ENCODE measurements at places on chromosomes 1 and 21.

DNA sequence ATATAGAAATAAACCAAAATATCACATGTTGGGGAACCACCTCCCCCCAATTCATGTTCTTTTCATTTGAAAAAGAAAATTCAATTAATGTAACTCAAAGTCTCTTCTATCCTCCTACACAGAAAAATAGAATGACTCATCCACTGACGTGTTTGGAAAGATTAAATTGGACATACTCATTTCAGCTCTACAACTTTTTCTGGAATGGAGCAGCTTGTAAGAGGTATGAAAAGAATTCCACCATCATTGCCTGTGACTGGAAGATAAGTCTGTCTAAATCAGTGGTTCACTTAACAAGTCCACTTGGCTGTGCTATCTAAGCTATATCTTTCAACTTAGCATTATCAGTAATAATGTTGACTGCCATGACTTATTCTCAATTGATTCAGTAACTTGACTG is 702.3 kb downstream of the BRINP3 start:
- no peak for DNase-seq

DNA sequence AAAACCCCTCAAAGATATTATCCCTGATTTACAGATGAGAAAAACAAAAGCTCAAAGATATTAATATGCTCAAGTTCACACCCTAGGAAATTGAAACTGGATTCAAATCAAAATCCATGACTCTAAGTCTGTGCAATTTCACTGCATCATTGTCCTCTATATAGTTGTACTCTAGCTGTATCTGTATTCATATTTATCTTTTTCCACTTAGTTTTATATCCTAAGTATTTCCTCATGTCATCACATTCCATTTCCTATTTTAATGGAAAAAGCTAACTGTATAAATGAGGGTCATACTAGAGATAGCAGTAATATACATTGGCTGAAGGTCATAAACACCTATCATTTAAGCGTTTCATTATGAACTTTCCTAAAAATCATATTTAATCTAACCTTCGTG is 42.2 kb upstream of the RALGPS2 start:
- DNase-seq, result no peak

DNA sequence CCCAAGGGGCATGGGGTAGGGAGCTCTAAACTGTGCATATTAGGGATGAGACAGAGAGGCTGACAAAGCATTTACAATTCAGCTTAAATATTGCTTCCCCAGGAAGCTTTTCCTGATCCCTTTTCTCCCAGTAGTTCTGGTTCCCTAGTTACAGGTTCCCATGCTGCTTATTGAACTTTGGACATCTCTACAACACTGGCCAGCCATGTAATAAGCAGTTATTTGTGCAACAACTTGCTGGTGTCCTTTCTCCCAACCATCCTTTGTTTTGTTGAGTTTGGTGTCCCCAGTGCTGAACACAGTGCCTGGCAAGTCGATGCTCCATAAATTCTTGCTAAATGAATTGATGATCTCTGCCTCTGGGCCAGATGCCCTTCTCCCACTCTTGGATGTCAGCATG is 80.6 kb downstream of the PLXNA2 start:
- no peak for DNase-seq

DNA sequence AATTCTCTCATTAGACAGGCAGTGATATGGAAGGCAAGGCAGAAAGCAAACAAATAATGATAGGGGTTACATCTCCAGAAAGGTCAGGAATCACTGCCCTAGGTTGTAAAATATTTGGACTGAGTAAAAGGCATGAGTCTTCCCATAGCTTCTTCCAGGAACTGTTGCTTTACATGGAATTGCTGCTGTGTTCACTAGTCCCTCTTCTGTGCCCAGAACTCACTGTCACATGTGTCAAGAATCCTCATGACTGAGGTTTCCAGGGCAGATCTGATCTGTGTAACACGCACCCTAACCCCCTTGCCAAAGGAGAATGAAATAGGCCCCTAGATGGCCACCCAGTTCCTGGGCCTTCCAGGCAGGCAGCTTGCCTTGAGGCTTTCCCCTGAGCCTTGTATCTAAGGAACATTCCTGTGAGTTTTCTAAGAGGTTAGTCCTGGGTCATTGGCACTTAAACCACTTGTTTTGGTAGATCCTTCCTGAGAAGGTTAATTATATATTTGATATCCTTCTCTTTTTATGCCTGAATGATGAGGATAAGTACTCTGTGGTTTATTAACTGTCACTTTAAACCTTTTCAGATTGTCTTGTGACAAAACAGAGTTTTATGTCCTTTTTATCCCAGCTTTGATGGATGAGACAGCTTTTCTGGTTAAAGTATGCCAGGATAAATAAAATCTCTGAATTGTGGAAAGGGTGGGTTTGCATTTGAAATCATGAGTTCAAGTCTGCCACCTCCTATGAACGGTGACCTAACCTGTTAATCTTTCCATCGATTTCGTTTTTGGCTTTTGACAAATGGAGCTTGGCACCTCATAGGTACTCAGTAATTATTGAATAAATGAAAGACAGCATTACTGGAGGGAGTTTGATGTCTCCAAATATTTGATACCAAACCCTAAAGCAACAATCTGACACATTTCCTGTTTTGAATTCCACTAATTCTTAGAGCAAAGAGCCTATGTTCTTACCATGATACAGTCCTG is 163.3 kb downstream of the DHRS3 start:
- no peak for DNase-seq

- no peak for DNase-seq
Observed at GRCh38 chr1:7404046-7404742, 366.9 kb upstream of the VAMP3 start.

DNA sequence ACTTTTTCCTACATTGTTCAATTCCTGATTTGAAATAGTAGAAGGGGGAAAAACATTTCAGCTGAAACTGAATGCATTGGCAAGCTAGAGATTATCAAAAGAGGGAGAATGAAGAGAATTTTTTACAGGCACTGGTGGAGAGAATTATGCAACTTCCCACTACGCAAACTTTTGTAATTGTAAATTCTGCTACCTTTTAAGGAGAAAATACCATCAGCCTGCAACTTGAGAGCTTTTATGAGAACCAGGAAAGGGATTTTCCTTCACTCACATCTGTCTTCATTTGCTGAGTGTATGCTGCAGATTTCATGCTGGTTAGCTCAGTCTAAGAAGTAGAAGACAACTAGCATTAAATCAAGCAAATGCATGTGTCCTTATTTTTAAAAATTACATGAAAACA is 43.7 kb downstream of the ADAMTS1 start:
- DNase-seq, result no peak

DNA sequence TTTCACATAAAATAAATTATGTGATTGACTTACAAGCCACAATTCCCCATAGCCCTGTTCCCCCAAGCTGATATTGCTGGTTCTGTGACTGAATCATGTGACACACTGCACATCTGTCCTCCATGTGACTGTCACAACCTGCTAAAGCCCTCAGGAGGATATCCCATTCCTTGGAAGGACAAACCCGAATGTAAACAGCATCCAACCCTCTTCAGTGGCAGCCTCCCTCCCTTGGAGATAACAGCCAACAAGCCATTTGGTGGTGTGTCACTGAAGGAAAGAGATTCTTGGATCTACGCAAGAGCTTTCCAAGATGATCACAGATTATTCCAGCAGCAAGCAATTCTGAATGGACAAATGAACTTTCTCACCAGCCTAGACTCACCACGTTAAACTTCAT is 153.9 kb upstream of the TIAM1 start:
- no peak for DNase-seq

DNA sequence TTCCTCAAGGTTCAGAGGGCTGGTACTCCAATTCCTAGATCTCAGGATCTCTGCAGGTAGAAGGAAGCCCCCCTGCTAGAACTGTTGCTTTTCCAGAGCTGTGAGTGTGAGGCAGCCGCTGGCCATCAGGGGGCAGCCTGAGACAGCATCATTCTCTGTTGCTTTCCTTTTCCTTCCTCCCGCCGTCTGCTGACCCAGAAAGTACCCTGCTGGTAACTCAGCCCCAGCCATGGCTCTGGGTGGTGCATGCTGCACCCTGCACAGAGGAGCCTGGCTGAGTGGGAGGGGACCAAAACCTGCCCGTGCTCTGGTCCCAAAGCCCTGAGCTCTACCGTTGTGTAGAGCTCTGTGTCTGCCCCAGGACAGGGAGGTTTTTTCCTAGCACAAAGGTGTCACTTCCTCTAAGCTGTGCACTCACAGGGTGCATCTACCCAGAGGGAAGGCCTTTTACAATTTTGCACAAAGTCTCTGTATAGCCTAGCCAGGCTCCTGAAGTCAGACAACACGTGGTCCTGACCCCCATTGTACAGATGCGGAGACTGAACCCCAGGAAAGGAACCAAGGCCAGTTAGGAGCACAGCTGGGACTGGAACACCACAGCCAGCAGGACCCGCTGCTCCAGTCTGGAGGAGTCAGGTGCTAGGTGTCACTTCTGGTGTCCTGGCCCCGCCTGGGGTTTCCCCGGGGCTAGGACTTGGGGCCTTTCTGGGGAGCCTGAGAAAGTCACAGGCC is 5.6 kb upstream of the FAM131C start:
- peak; percentile 74 for DNase-seq

DNA sequence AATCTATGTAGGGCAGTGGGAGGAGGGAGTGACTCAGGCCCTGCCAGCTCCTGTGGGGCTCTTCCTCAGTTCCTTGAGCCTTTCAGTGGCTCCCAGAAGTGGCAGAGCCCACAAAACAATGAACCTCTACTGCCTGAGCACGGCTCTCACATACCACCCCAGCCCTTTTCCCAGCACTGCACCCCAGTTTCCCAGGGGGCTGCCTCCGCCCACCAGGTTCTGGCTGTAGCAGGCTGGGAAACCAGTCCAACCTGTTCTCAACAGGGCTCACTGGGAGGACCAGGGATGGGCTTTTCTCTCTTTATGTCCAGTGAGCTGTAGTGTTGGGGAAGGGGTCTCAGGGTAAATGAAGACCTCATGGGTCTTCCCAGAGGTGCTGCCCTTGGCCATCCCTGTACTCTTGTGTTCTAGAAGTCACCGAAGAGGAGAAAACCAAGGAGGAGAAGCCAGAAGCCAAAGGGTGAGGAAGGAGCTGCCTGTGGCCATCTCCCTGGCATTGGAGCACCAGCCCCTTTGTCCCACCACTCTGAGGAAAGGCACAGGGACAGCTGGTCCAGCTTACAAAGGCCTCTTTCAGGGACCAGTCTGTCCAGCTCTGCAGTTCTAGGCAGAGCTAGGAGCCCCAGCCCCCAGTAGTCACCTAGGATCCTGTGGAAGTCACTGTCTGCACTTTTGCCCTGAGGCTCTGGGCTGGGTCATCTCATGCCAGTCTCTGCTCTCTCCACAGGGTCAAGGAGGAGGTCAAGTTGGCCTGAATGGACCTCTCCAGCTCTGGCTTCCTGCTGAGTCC is 3.5 kb downstream of the MARCKSL1 start:
- peak; percentile 48 for DNase-seq

GRCh38 chr1:230170153-230170547 is 103.1 kb downstream of the GALNT2 start:
- no peak for DNase-seq

GRCh38 chr1:31382379-31382989 is 9.6 kb upstream of the FABP3 start:
- peak; percentile 48 for DNase-seq

- no peak for DNase-seq
Observed at GRCh38 chr1:90835661-90836344, 118.7 kb upstream of the BARHL2 start.

- DNase-seq, result no peak
Observed at GRCh38 chr1:231768416-231768815, 141.8 kb downstream of the DISC1 start.

- no peak for DNase-seq
Observed at GRCh38 chr1:62082456-62083363, 111.9 kb upstream of the L1TD1 start.

DNA sequence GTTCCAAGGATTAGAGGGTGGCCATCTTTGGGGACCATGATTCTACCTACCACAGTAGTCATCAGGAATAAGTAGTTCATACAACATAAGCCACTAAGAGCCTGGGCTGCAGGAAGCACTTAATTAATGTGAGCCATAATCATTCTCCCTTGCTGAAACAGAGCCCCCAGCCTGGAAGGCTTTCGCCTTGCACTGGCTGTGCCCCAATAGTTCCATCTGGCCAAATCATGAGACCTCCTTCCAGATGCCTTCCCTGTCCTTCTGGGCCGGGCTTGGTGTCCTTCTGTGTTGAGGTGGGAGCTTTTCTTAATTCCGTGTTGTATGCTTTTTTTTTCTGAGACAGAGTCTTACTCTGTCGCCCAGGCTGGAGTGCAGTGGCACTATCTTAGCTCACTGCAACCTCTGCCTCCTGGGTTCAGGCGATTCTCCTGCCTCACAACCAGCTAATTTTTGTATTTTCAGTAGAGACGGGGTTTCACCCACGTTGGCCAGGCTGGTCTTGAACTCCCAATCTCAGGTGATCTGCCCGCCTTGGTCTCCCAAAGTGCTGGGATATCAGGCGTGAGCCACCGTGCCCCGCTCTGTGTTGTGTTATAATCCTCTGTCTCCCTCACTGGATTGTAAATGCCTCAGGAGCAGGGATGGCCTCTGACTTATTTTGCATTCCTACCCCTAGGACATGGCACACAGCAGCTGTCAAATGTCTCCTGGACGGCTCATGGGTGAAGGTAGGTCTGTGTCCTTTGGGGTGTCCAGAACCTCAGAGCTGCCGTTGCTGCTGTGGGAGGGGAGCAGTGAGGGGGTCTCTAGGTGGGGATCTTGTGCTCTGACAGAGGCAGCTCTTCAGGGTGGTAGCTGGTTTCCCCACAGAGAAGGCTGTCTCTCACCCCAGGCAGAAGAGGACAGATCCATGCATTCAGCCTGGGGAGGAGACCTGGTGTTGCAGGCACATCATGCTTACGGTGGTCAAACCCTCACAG is 10.1 kb downstream of the GNG4 start:
- DNase-seq, result no peak

- no peak for DNase-seq
Observed at GRCh38 chr1:23402286-23403037, 22.1 kb downstream of the TCEA3 start.

DNA sequence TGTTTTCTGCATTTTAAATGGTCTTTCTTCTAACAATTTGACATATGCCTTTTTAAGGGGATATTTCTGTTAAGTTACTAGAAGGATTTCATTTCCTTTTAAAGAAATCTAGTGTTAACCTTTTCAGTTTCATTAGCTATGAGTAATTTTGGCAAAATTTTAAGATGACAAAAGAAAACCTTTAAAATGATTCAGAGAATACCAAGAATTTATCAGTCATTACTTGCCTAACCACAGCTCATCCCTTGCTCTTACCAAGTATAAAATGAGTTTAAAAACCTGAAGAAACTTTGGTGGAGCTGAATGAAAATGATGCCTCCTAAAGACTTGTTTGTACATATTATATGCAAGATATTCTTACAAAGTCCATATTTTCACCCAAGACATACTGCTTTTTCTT is 101.7 kb downstream of the NEK7 start:
- no peak for DNase-seq

DNA sequence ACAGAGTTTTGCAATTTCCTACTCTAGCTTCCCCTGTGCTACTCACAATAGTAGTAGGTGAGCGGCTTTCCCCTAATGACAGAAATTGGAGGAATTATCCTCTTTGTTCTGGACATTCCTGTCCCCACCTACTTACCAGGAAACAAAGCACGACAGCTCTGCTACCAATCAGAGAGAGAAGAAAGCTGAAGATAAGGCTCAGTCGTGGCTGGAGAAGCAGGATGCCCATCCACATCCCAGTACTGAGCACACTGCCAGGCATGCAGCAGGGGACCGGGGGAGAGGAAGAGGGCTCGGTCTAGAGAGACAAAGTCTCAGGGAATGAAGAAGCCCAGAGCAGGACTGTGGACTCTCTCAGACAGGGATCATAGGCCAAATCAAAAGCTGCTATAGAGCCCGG is 134.1 kb upstream of the KRTAP19-8 start:
- no peak for DNase-seq

Data from dorsolateral prefrontal cortex (tissue), 122 donors.